Stimulated activated CD4-positive, alpha-beta T cell treated with anti-CD3 and anti-CD28 coated beads, Interleukin-4, amount 100 ng/mL, for 4 hours (primary cell): ENCODE measurements at places on chromosomes 1 and 21.

GRCh38 chr1:157852476-157852875, 10.9 kb upstream of the CD5L start:
- no peak for DNase-seq

GRCh38 chr1:204599098-204599497, 82.9 kb downstream of the MDM4 start:
- no peak for DNase-seq

DNA sequence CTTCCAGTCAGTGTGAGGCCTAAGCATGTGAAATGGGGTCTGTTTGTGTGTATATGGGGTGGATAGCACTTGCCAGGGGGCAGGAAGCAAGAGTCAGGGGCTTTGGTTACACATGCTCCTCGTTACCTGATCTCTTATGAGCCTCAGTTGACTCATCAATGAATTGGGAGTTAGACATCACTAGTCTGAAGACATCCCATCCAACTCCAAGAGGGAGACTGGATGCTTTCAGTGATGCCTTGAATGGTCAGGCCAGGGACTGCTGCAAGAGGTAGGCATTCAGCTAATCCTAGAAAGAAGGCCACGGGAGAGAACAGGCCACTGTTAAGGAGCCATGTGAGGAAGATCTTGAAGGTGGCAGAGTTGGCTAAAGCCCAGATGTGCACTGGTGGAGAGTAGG, 6.3 kb downstream of the RAB25 start:
- DNase-seq: no peak

- no peak for DNase-seq
Observed at GRCh38 chr1:164726235-164726634, 167.3 kb downstream of the PBX1 start.

- no peak for DNase-seq
Observed at GRCh38 chr1:96281491-96281890, 440.1 kb upstream of the PTBP2 start.

DNA sequence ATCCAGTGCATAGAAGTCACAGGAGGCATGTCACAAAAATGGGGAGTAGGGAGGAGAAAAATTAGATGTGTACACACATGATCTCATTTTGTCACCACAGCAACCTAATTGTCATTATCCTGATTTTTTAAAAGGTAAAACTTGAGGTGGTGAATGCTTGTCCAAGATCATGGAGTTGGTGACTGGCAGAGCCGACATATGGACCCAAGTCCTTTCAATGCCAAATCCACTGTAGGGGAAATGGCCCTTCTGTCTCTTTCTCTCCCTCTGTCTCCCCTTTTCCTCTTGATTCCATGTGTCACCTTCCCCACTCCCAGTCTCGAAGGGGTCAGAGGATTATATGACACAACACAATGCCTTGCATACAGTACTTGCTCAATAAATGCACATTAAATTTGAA, 65.7 kb upstream of the JUN start:
- DNase-seq: no peak

DNA sequence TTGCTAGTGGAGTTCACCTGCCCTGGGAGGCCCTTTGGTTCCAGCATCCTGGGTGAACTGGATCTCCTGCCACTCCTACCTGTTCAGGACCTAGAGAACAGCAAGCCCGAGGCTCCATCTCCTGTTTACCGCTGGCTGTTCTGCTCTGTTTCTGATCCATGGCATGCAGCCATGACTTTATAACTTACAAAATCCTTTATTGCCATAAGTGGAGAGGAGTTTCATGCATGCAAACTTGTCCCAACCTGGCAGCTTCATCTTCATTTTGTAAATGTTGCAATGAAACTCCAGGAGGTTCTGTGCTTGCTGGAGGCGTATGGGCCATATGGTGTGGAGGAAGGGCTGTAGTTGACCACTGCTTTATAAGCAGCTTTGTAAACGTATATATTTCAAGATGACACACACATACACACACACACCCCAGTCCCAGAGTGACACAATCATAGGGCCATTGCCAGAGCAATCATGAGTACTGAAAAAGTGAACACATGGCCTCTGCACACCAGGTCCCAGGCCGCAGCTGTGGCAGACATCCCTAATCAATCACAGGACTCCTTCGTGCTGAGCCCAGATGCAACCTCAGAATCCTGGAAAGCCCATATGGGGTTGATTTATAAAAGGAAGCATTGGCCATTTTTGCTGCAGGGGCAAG, 69.0 kb downstream of the UBIAD1 start:
- DNase-seq: no peak

DNA sequence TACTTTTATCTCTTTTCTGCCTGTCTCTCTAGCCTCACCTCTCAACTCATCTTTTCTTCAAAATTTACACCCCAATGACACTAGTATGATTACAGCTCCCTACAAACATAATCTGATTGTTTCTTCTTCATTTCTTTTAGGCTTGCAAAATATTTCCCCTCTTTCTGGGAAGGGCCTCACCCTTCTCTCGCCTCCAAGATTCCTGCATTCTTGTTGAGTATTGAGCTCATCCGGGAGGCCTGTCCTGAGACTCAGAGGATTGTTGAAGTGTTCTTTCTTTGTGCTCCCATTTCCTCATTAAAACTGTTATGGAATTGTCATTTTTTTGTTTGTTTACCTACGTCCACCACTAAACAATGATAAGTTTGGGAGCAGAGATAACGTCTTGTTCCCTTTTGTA, 99.1 kb upstream of the CHRM3 start:
- DNase-seq: no peak

- DNase-seq: no peak
Observed at GRCh38 chr1:245216366-245217115, 61.8 kb downstream of the KIF26B start.

DNA sequence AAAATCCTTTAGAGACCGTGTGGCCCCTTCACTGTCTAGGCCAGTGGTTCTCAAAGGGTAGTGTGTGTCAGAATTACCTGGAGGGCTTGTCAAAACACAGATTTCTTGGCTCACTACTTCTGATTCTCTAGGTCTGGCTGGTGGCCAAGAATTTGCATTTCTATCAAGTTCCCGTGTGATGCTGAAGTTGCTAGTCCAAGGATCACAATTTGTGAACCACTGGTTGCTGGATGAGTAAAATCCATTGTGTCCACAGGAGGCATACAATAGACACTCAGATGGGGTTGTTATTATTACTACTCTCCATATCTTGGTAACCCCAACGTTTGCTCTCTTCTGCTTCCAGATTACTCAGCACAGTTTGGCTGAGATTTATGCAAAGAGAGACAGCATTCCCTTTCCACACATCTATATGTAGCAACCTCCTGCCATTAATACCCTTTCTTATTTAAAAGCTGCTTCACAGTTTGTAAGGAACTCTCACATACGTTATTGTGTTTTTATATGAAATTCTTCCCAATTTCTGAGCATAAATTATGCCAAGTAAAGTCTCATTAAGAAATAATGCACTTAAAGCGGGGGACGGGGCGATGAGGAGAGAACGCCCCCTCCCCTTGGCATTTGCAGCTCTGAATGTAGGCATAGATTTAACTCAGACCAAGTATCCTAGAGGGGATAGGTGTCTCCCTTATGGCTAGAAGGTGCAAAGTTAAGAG, 720 bp upstream of the TMCC2 start:
- no peak for DNase-seq
